ENCODE measurements at places on chromosomes 5 and 9.

DNA sequence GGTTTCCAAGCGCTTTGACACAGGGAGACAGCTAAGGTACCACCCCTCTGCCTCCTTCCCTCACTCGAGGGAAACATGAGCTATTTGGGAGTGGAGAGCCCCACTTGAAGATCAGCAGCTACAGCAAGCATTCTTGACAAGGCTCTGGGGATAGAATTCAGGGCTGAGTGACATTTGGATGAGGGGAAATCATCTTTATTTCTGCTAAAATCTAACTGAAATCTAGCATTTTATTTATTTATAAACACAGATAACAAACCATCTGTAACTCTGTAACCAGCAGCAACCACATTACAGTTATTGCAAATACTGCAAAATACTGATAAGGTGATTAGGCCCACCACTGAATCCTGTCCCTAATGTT lies 22.4 kb downstream of the RNF130 start:
- no peak for DNase-seq

DNA sequence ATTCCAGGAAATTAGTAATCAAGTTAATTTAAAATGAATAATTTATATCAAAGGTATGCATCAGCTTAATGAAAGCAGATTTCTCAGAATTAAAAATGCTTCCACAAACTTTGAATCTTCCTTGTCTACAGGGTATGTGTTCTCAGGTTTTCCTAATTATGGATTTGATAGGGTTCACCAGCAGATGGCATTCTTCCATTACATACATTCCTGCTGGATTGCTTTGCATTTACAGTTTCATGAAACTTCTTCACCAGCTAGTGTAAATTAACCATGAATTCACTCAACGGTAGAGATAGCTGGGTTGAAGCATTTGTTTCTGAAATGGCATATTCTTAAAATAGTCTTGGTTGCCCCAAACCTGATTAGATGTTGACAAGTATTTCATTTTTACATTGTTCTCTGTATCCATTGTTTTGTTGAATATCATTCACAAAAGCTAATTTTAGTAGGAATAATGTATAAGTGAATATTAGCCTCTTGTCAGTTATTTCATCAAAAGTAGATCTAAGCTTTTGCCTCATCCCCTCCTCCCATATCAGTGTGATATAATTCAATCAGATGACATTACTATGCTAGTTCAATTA lies 68.7 kb upstream of the WDR41 start:
- no peak for DNase-seq

- DNase-seq: no peak
Observed at GRCh38 chr9:20200581-20200980, 411.7 kb upstream of the SLC24A2 start.

- DNase-seq: no peak
Observed at GRCh38 chr9:116471093-116471906, 215.8 kb upstream of the TRIM32 start.

DNA sequence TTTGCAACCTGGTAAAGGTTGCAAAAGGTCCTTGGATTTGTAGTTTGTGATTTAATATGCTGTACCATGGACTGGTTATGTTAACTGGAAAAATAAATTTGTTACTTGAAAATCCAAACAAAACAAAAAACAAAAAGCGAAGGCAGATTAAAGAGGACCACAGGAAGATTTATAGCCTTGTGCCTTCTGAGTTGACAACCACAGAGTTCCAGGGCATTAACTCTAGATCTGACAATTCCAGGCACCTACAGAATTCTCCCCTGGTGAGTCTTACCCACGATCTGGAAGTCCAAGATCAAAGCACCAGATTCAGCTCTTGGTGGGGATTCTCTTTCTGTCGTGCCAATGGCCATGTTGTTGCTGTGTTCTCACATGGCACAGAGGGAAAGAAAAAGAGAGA lies 107.9 kb upstream of the SELENOP start:
- DNase-seq: no peak
